ENCODE measurements at places on chromosomes 7 and 10.

GRCh38 chr10:1412531-1413189 is 324.7 kb downstream of the ADARB2 start:
- DNase-seq: peak; percentile 74

GRCh38 chr7:66583490-66584110 is 45.1 kb upstream of the KCTD7 start:
- no peak for DNase-seq

- no peak for DNase-seq
Observed at GRCh38 chr7:94183289-94183749, 179.2 kb upstream of the BET1 start.

DNA sequence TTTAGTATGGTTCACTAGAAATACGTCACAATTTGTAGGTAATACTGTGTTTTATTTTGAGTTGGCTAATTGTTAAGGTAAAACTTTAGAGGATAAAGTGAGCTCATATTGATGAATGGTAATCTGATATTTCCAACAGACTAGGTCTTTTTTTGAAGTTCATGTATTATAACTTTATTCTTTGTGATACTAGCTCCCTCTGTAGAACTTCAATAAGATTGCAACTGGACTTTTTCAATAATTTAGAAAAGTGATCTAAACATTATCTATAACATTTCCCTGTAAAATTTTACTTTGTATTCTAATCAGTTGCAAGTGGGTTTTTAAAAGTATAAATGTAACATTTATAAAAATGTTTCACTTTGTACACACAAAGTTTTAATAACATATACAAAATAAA is 83.5 kb downstream of the ADK start:
- no peak for DNase-seq

DNA sequence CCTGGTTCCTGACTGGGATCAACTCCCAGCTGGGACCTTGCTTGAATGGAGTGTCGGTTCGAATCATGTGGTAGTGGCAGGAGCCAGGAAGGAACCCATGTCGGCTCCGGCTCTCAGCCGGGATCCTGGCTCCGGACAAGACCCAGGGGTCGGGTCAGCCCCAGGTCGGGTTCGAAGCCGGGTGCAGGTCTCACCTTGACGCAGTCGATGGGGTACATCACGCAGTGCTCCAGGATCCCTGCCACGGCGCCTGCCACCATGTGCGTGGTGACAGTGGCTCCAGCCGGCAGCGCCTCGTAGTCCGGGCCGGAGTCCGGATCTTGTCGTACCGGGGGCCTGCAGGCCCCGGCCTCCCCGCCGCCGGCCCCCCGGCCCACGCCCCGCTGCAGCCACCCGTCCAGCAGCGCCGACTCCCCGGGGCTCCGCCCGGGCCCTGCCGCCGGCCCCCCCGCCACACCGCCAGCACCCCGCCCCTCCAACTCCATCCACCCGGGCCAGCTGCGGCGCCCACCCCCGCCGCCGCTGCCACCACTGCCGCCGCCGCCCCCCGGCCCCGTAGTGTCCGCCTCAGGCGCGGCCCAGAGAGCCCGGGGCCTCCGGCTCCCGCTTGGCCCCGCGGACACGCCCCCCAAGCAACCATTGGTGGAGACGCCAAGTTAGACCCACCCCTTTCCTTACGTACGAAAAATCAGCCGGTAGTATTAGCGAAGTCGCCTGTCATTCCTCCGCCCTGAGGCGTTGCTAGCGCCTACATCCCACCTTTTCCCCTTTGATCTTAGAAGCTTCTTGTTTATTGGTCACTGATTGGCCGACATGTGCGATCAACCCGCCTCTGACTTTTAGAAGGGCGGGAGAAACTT is at the start of gene SLC25A28:
Gene SLC25A28 (minus strand): TSS at position 589 of the 860 bp plus-strand sequence. CDS start 104 bp downstream, at position 485.
- peak; percentile 98 for DNase-seq

DNA sequence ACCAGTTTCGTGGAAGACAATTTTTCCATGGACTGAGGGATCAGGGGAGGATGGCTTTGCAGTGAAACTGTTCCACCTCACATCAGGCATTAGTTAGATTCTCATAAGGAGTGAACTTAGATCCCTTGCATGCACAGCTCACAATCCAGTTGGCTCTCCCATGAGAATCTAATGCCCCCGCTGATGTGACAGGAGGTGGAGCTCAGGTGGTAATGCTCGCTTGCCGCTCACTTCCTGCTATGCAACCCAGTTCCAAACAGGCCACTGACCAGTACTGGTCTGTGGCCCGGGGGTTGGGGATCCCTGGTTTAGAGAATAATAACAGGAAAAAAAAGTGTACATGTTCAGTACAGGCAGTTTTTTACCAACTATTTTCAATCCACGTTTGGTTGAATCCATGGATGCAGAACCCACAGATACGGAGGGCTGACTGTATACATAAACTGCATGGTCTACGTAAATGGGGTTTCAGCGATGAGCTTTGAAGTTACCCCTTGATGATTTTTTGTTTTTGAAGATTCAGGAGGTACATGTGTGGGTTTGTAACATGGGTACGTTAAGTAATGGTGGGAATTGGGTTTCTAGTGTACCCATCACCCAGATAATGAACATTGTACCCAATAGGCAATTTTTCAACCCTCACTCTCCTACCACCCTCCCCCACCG is 24.5 kb downstream of the OGDH start:
- DNase-seq: no peak

GRCh38 chr7:80493121-80493849 is 18.6 kb downstream of the GNAT3 start:
- no peak for DNase-seq

GRCh38 chr7:102464577-102465280 is at the start of the genes ALKBH4 and LRWD1:
Gene ALKBH4, minus strand, starts transcription at chr7:102464863. Its CDS starts 27 bp downstream, at chr7:102464836.
Gene LRWD1, plus strand, starts transcription at chr7:102464984. Its CDS starts 97 bp downstream, at chr7:102465081.
- peak; percentile 95 for DNase-seq

GRCh38 chr10:53256623-53257022 is 484.0 kb upstream of the MBL2 start:
- DNase-seq: no peak

GRCh38 chr7:54969208-54969967 is 49.4 kb upstream of the EGFR start:
- no peak for DNase-seq

GRCh38 chr7:82674268-82674667 is 230.7 kb upstream of the CACNA2D1 start:
- no peak for DNase-seq

- DNase-seq: no peak
Observed at GRCh38 chr7:88450874-88451273, 144.2 kb upstream of the STEAP4 start.

DNA sequence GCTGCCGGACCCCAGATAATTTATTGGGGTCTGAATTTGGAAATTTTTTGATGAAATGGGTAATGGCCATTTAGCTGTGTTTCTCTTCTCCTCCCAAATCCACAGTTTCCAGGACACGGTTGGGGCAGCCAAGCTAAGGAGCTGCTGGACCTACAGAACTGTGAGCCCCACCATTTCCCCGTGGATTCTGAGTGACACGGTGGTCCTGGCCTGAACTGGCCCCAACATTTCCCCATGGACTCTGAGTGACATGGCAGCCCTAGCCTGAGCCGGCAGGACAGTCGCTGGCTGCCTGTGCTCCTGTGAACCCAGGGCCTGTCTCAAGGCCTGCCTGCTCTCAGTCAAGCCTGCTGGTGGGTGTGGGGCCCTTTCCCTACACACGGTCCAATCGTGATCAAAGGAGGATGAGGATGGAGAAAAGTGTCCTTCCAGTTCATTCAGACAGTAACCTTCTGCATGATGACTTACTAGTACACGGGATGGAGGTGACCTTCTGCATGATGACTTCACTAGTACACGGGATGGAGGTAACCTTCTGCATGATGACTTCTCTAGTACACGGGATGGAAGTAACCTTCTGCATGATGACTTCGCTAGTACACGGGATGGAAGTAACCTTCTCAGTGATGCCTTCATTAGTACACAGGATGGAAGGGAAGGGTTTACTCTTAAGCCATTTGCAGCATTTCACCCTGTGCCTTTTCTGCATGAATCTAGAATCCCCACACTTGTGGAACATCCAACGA is 359.9 kb downstream of the GLRX3 start:
- peak; percentile 8 for DNase-seq

DNA sequence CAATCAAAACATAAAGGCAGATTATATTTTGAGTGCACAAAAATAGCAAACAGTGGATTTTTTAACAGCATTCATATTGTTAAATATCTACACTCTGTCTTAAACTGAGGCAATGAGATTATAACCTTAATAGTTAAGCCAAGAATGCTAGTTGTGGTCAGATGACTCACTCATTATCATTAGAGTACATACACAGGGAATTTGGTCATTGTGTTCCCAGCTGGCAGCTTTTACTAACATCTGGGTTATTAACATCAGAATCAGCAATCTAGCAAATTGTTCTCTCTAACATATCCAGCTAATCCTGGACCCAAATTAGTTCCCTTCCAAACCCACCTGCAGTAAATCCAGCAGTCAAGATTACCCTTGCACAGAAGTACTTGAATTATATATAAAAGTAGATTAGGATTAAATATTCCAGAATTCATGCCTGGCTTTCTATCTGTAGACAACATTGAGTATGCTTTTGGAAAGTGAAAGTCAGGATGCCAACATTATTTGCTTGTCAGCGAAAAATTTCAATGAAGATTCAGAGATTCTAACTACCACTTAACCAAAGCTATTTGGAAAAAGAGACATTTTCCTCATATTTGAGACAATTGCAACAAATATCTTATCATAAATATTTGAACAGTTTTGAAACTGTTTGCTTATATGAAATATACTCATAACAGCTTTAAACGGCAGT is 1035.6 kb upstream of the PHF14 start:
- DNase-seq: no peak

DNA sequence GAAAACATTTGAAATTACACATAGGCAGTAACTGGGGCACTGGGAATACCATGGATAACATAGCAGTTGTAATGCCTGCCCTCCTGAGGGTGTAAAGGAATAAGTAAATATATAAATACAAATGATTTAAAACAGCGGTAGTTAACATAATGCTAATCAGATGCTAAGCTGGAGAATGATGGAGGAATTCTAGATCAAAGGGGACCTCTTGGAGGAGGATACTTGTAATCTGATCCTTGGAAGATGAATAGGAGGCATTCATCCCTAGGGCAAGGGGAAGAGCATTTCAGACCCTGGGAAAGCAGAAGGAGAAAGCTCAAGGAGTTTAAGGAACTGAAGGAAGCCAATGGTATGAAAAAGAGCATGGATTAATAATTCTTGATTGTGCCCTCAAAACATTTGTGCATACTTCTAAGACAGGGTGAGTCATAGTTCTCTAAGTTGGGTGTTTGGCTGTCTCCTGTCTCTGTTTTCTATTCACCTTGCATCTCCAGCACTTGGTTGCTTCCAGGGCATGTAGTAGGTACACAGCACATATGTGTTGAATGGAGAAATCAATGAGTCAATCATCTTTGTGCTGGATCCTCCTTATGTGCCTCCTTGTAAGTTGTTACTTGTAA is 54.8 kb upstream of the PLPP4 start:
- no peak for DNase-seq

DNA sequence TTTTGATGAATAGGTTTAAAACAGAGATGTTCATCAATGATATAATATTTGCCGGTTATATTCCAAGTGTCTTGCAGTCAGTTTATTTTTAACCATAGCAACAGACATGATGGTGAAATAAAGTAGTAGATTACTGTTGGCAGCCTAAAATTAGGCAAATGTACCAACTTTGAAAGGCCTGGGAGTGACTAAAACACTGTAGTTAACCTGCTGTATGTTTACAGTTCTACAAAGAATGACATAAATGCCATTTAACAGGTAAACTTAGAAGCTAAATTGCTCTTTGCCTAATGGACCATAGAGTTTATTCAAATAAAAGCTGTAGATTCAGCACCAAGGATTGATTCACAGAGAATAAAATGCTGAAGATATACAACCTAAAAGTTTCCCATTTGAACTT is 64.1 kb downstream of the PHTF2 start:
- DNase-seq: no peak

DNA sequence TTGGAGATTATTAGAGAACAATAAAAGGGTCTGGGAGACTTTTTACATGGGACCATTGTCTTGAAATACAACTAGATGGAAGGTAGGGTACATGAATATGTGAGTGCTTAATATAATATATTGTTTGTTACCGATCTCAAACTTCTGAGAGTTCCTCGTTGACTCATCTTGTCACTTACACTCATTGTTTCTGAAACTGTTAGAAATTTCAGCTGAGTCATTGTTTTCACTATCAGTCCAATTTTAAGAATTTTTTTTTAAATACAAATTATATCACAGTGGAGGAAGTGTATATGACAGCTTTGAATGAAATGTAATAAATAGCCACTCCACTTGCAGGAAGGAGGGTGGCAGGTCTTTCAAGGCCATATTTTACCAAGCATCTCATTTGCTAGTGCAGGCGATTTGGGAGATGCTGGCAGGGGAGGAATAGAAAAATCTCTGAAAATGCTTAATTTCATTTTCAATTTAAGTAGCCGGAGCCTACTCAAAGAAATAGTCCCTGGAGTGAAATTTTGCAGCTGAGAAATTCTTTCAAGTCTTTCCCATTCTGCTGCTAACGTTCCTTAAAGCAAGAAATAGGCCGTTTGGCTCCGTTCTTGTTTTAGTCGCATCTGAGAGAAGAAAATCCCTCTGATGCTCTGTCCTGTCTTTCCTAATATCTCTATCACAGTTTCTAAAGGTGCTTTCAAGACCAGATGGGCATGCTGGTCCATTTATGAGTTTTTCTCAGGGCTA is 1404.2 kb upstream of the CELF2 start:
- DNase-seq: no peak

DNA sequence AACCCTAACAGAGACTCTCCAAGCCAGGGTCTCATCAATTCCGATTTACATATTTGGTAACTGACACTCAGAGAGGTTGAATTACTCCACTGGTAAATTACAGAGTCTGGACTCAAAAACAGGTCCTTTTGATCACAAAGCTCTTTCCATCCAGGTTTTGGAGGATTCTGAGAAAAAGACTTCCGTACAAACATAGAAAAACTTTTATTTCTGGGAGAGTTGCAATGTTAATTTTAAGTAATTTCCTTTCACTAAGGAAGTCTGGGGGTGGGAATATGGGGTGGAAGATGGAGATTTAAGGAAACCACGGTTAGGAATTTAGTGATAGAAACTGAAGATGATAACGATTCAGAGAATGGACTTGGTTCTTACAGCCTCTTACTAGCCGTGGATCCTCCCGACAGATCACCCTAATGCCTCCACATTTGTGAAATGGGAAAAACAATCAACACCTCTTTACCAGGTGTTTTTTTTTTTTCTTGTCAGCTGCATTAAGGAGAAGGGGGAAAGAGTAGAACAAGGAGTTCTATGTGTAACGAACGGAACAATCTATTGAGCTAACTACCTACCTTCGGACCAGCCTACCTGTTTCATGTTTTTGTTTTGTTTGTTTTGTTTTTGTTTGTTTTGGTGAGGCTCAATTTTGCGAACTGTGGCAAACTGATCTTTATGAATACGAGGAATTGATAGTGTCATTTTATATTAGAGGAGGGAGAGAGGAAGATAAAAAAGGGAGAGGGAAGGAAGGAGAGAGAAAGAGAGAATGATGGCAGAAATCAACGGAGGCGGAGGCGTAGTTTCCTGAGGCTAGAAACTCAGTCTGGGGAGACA is 1.7 kb upstream of the RBM20 start:
- peak; percentile 10 for DNase-seq

DNA sequence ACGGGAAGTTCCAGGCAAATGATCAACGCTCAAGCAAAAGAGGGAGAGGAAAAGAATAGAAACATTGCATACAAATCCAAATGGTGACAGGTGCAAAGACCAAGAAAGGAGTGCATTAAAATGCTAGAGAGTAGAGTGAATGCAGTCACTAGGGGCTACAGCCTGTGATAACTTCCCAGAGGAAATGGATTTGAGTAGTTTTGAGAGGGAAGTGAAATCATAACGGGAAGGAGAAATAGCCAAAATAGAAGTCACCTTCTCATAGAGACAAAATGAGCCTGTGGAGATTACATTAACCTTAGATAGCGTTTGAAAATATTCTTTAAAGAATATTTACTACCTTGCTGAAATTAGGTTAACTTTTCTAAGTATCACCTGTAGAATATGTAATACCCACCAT is 26.5 kb downstream of the NUP42 start:
- no peak for DNase-seq
